ENCODE measurements at places on chromosomes 3 and 15.

DNA sequence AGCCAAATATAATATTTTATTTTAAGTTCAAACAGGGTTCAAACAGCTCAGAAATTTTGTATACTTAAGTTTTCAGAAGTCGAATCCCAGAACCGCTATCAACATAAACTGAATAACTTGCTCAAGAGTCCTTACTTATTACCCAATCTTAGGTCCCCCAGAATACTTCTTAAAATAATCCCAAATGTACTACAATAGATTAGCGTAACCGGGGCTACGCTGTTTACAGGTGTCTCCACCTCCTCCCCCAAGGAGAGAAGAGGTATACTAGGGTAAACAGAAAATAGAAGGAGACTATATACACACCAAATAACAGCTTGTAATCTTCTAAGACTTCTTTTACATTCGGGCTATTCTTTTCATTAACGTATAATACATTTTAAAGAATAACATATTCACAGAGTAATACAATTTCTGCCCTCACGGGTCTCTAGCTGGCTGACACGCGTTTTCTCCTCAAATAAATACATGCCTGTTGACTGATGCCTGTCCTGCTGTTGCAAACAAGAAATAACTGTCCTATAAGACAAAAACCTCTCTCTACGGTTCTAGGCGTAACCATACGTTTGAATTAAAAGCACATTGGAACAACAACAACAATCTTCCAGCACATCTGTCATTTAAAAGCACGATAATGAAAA lies 1.3 kb downstream of the DENND4A start:
- H3K4me1 ChIP-seq, result peaks cover 22% of the 10 kb centered on the region
- DNase-seq, result peak; percentile 34
- no peaks in the 10 kb centered on the region for H3K27me3 ChIP-seq
- H3K27ac ChIP-seq, result peak overlapping the region; percentile 94
- peak overlapping the region; percentile 81 for H3K4me3 ChIP-seq

DNA sequence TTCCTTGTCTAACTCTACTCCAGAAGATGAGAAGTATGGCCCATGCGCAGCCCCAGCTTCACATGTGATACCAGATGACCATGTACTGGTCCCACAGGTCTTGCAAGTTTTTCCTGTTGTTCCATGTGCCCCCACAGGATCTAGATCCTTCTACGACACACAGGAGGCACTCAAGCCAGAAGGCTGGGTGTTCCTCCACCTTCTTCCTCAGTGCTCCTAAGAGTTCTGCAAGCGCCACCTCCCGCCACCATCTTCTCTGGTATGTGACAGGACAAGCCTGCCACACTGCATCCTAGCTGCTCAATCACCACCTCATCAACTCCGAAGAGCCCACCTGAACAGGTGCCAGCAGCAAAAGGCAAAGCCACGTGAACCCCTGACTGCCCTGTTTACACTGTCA lies 43.1 kb downstream of the XXYLT1 start:
- peaks cover 7% of the 10 kb centered on the region for H3K4me1 ChIP-seq
- no peaks in the 10 kb centered on the region for H3K27me3 ChIP-seq
- peaks cover 5% of the 10 kb centered on the region for H3K36me3 ChIP-seq
- H3K4me3 ChIP-seq, result no peak overlapping the region
- H3K27ac ChIP-seq, result no peak overlapping the region
- DNase-seq, result no peak

DNA sequence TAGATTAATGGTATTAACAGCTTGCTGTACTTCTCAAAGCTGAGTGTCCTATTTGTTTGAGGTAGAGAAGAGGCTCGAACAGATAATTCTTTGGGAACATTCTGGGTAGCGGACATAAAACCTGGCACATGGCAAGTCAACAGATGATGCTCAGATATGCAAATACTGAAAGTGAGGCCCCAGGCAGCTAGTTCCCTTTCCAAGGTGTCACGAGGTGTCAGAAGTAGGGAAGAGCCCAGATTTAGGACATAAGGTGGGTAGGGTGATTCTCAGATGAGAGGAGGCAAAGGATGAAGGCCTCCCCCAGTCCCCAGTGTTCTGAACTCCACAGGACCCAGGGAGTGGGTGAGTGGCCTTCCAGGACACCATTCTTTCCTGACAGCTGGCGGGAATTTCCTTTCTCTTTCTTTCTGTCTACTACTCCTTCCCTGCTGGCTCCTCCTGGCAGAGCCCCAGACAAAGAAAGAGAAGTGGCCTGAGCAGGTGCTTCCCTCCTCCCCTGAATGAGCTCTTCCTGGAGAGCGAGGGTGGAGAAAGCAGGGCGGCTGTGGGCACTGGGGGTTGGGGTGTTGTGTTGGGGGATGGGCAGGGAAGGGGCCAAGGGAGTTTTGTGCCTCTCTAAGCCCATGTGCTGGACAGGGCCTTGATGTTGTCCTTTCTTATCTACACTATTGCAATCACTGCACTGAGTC lies 87.5 kb downstream of the CORO2B start:
- no peaks in the 10 kb centered on the region for H3K36me3 ChIP-seq
- DNase-seq, result no peak
- H3K4me1 ChIP-seq, result no peaks in the 10 kb centered on the region
- H3K27me3 ChIP-seq, result no peaks in the 10 kb centered on the region
- no peak overlapping the region for H3K4me3 ChIP-seq
- no peak overlapping the region for H3K27ac ChIP-seq

DNA sequence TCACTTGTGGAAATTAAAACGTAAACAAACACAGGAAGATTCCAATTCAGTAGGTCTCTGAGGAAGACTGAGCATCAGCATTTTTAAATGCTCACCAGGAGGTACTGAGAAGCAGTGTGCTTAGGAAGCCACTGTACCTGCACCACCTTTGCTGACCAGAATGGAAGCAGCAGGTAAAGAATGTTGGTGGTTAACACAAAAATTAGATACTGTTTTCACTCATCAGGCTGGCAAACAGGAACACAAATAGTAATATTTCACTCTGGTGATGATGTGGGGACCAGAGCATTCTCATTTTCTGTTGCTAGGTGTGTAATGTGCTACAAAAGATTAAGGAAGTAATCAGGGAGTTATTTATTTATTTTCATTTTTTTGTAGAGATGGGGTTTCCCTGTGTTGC lies 29.9 kb upstream of the GHSR start:
- no peaks in the 10 kb centered on the region for H3K36me3 ChIP-seq
- DNase-seq, result no peak
- H3K4me1 ChIP-seq, result no peaks in the 10 kb centered on the region
- no peaks in the 10 kb centered on the region for H3K27me3 ChIP-seq
- no peak overlapping the region for H3K27ac ChIP-seq

- peaks cover 18% of the 10 kb centered on the region for H3K36me3 ChIP-seq
- H3K27ac ChIP-seq, result no peak overlapping the region
- no peaks in the 10 kb centered on the region for H3K27me3 ChIP-seq
- peaks cover 15% of the 10 kb centered on the region for H3K4me1 ChIP-seq
- H3K4me3 ChIP-seq, result no peak overlapping the region
- no peak for DNase-seq
Measured at GRCh38 chr15:67248011-67248505, 6.4 kb downstream of the AAGAB start.

DNA sequence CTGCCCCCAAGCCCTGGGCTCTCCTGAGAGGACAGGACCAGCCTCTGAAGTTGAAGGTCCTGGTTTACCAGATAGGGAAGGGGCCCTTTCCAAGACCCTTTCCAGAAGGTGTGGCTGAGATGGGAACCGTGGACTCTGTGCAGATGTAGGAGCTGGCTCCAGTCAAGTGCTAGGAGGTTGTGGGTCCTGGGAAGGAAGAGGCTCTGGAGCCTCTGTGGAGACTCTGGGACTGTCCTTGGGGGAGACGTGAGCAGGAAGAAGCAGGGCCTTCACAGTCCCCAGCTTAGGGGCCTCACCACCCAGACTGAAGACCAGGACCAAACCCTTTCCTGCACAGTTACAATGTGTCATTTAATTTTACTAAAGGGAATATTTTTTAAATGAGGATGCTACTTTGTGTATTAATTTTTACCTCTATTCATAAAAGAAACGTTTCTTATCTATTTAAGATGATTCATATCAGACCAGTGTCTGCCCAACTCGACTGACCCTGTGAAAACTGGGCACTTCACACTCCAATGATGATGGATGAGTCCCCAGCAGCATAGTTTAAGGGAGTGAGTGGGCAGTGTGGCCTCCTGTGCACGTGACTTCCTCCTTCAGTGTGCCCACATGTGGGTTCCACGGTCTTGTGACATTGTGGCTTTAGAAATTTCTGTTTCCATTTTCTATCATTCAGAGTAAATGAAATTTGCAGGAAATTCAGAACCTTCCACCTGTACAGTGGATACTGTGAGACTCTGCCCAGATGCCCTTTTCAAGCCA lies 10.9 kb downstream of the CCR5AS start:
- no peak overlapping the region for H3K4me3 ChIP-seq
- H3K36me3 ChIP-seq, result peaks cover 6% of the 10 kb centered on the region
- no peaks in the 10 kb centered on the region for H3K27me3 ChIP-seq
- peaks cover 17% of the 10 kb centered on the region for H3K4me1 ChIP-seq
- no peak overlapping the region for H3K27ac ChIP-seq
- DNase-seq, result no peak

GRCh38 chr15:33807665-33808064 lies 160.6 kb upstream of the CHRM5 start:
- H3K4me3 ChIP-seq, result no peak overlapping the region
- peaks cover 15% of the 10 kb centered on the region for H3K27me3 ChIP-seq
- peaks cover 9% of the 10 kb centered on the region for H3K4me1 ChIP-seq
- DNase-seq, result no peak

DNA sequence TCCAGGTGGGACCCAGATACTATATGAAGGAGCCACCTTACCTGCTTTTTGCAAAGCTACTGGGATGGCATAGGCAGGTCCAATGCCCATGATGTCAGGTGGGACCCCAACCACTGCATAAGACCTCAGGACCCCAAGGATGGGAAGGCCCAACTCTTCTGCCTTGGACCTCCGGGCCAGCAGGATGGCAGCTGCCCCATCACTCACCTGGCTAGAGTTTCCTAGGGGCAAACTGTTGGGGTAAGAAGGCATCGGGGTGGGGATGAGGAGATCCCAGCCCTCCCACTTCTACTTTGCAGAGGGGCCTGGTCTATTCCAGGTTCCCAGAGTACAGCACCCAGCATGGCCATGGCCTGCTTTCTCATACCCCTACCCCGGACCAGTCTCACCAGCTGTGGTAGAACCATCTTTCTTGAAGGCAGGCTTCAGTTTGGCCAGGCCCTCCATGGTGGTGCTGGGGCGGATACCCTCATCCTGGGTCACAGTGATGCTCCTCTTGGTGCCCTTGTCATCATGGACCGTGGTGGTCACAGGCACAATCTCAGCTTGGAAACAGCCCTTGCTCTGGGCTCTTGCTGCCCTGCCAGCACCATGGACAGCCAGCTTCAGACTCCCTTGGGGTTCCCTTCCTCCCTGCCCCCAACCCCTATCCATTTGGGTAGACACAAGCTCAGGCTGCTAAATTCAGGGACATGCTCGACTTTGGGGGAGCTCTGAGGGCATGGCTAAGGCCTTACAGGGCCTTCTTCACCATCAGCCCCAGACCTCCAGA lies 10.6 kb downstream of the ACAA1 start:
- peaks cover 13% of the 10 kb centered on the region for H3K4me1 ChIP-seq
- H3K27ac ChIP-seq, result no peak overlapping the region
- DNase-seq, result no peak
- no peak overlapping the region for H3K4me3 ChIP-seq

GRCh38 chr15:94677202-94677790 lies 445.9 kb downstream of the MCTP2 start:
- H3K4me1 ChIP-seq, result peaks cover 31% of the 10 kb centered on the region
- no peaks in the 10 kb centered on the region for H3K36me3 ChIP-seq
- H3K27me3 ChIP-seq, result no peaks in the 10 kb centered on the region
- H3K4me3 ChIP-seq, result peak overlapping the region; percentile 59

- peaks cover 24% of the 10 kb centered on the region for H3K36me3 ChIP-seq
- H3K4me3 ChIP-seq, result peak overlapping the region; percentile 87
- no peaks in the 10 kb centered on the region for H3K27me3 ChIP-seq
- peak overlapping the region; percentile 90 for H3K27ac ChIP-seq
- DNase-seq, result peak; percentile 43
Measured at GRCh38 chr3:197791892-197792647, 1.0 kb downstream of the LRCH3 start.

DNA sequence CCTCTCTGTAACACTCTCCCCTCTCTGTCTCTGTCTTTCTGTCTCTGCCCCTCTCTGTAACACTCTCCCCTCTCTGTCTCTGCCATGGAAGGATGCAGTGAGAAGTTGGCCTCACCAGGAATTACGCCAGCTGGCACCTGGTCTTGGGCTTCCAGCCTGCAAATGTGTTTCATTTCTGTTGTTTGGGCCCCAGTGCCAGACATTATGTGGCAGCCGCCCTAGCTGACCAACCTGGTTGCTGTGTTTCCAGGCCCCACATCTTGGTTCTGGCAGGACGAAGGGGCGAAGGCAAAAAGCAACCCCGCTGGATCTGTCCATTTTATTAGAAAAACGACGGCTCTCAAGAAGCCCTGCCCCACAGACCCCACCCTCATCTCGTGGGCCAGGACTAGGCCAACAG lies 5.2 kb upstream of the ZXDC start:
- no peaks in the 10 kb centered on the region for H3K27me3 ChIP-seq
- no peak for DNase-seq
- H3K4me1 ChIP-seq, result peaks cover 16% of the 10 kb centered on the region
- H3K4me3 ChIP-seq, result no peak overlapping the region
- H3K36me3 ChIP-seq, result no peaks in the 10 kb centered on the region
- no peak overlapping the region for H3K27ac ChIP-seq

Measured in MCF 10A (cell line).